ENCODE measurements at places on chromosomes 2 and 18. TPM values are rescaled to one million over a fixed set of nuclear protein-coding genes. Genes with fewer than 3 reads are reported as not detected.

G6PC2 gene
- not detected for total RNA-seq

ST8SIA5 gene
- not detected for total RNA-seq

PGAP1 gene
- 17.8 TPM for total RNA-seq

UGT1A9 gene
- not detected for total RNA-seq

LRRTM1 gene
- not detected for total RNA-seq

FLACC1 gene
- total RNA-seq, result 1.3 TPM

ABCA12 gene
- total RNA-seq, result not detected

RNF152 gene
- total RNA-seq, result 0.10 TPM

TFPI gene
- not detected for total RNA-seq

TTC39C gene
- 45.3 TPM for total RNA-seq

NR4A2 gene
- 49.9 TPM for total RNA-seq

CTNNA2 gene
- not detected for total RNA-seq

LOXHD1 gene
- total RNA-seq, result 0.12 TPM

CENPA gene
- total RNA-seq, result 34.4 TPM

PDE11A gene
- not detected for total RNA-seq

ITGB6 gene
- total RNA-seq, result not detected

TNFAIP6 gene
- not detected for total RNA-seq

CCDC178 gene
- total RNA-seq, result not detected

SCN2A gene
- 0.06 TPM for total RNA-seq

DIS3L2 gene
- 30.9 TPM for total RNA-seq

CCDC150 gene
- 7.5 TPM for total RNA-seq

TMEM200C gene
- total RNA-seq, result not detected

NAT8 gene
- total RNA-seq, result not detected

SERPINB8 gene
- total RNA-seq, result 16.8 TPM

GPBAR1 gene
- 0.24 TPM for total RNA-seq

TTN gene
- 2.2 TPM for total RNA-seq

GREB1 gene
- 1.0 TPM for total RNA-seq

TPRKB gene
- 39.6 TPM for total RNA-seq

KCNG2 gene
- total RNA-seq, result not detected

KLHL29 gene
- 1.2 TPM for total RNA-seq

SERPINB12 gene
- not detected for total RNA-seq

TLX2 gene
- total RNA-seq, result not detected

ITGA6 gene
- 10.2 TPM for total RNA-seq

DSG4 gene
- not detected for total RNA-seq

PDE1A gene
- total RNA-seq, result not detected

COL5A2 gene
- 3.3 TPM for total RNA-seq

ST6GAL2 gene
- not detected for total RNA-seq

EVA1A gene
- total RNA-seq, result 0.23 TPM

GRB14 gene
- not detected for total RNA-seq

IL36A gene
- not detected for total RNA-seq

EVX2 gene
- not detected for total RNA-seq

POTEC gene
- not detected for total RNA-seq

GALNT3 gene
- total RNA-seq, result 1.9 TPM

PSD4 gene
- 194 TPM for total RNA-seq

GPR39 gene
- not detected for total RNA-seq

ABCB11 gene
- total RNA-seq, result not detected

SLC4A1AP gene
- 25.5 TPM for total RNA-seq

LAMA1 gene
- not detected for total RNA-seq

PROC gene
- total RNA-seq, result not detected

All from activated naive CD8-positive, alpha-beta T cell treated with anti-CD3 and anti-CD28 coated beads for 36 hours (primary cell).